ENCODE measurements at places on chromosomes 12 and 14.

DNA sequence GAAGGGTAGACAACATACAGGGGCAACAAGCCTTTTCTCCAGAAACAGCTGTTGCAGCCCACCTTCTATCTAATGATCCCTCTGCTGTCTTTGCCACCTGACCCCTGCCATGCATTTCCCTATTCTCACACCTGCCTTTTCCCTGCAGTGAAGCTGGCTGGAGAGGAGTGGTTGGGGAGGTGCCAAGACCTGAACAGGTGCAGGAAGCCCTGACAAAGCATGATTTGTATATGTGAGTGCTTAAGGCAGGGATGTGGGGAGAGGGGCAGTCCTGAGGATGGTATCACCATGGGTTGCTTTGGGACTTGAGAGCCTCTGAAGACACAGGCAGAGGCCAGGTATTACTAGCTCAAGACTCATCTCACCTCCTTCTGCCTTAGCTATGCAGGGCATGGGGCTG is 2.9 kb upstream of the PFDN5 start:
- DNase-seq = no peak

- no peak for DNase-seq
Observed at GRCh38 chr14:45112896-45113781, 21.1 kb downstream of the FKBP3 start.

GRCh38 chr12:26867080-26867479 is 34.1 kb upstream of the ITPR2 start:
- peak; percentile 28 for DNase-seq

DNA sequence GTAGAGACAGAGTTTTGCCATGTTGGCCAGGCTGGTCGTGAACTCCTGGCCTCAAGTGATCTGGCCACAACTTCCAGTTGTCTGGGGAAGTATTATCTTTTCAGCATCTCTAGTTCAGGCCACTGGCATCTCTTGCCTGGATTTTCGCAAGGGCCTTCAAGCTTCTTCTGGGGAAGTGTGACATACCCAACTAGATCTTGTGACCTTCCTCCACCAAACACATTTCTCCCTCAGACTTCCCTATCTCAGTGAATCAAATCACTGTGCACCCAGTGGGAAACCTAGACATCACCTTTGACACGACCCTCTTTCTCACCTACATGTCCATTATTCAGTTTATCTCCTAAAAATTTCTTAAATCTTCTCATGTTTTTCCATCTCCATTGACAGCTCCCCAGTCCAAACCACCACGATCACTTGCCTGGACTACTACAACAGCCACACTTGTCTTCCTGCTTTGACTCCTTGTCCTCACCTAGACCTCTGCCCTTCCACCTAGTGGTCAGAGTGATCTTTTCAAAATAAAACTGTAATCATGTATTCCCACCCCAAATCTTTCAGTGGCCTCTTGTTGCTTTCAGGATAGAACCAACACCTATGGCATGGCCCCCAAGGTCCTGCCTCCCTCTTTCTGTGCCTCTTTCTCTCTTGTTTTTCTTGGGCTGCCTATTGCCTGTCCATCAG is 3.3 kb downstream of the EEF1AKMT3 start:
- no peak for DNase-seq

- no peak for DNase-seq
Observed at GRCh38 chr12:83514372-83514771, 827.7 kb downstream of the TMTC2 start.

DNA sequence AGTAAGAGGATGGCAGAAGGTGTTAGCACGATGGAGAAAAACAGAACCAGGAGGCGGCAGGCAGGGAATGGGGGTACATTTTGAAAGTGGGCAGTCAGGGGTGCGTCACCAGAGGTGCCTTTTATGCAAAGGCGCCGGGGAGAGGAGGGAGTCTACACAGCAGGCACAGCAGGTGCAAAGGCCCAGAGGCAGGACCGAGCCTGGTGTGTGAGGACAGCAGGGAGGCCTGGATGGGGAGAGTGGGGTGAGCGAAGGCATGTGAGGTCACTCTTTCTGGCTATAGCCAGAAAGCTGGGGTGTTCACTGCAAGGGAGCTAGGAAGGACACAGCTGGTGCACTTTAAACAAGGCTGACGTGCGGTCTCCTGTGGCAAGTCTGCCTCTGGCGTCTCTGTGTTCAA is 65.0 kb downstream of the NCOR2 start:
- DNase-seq = no peak

DNA sequence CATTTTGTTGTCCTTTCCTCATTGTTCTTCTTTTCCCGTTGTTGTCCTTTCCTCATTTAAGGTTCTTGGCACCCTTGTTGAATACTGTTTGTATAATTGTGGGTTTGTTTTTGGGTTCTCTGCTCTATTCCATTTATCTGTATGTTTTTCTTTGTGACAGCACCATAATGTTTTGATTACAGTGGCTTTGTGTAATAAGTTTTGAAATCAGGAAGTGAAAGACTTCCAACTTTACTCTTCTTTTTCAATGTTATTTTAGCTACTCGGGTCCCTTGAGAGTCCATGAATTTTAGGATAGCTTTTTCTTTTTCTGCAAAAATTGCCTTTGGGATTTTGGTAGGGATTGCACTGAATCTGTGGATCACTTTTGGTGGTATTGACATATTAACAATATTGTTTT is 28.1 kb downstream of the ETNK1 start:
- DNase-seq = no peak

GRCh38 chr14:104293231-104293841 is 154.9 kb downstream of the KIF26A start:
- no peak for DNase-seq

- no peak for DNase-seq
Observed at GRCh38 chr14:75562089-75562488, 16.3 kb upstream of the FLVCR2 start.

DNA sequence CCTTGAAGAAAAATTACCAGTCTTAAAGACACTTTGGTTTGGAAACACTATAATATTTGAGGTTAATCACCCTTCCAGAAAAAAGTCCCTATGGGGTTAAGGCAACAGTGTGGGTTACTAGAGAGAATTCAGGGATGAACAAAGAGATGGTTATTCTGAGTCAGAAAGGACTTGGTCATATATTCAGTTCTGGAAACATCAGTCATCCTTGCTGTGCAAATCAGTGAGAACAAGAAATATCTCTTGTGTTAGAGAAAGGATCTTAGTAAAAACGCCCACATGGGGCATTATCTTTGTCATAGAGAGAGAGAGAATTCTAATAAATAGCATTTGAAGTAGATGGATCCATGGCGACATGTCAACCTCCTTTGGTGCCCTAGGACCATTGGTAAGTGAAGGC is 59.4 kb upstream of the E2F7 start:
- DNase-seq = no peak

GRCh38 chr14:76133103-76133502 is 18.6 kb upstream of the GPATCH2L start:
- DNase-seq = no peak

GRCh38 chr12:40559865-40560264 is 132.4 kb upstream of the CNTN1 start:
- no peak for DNase-seq

GRCh38 chr12:32419520-32419960 is 20.2 kb downstream of the FGD4 start:
- no peak for DNase-seq

DNA sequence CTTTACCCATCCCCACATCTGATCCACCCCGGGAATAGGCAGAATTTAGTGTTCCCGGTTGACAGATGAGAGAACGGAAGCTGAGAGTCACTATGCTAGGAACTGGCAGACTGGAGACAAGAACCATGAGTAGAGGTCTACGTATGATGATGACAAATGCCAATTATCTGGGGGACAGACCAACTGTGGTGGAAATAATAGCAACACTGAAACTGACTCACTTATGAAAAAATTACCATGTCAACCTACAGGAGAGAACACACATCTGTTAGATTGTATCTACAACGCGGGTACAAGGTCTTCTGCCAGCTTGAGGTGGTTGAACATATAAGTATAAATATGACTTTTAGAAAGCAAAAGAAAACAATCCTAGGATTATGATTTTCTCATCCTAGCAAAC is 15.4 kb upstream of the SELPLG start:
- no peak for DNase-seq

DNA sequence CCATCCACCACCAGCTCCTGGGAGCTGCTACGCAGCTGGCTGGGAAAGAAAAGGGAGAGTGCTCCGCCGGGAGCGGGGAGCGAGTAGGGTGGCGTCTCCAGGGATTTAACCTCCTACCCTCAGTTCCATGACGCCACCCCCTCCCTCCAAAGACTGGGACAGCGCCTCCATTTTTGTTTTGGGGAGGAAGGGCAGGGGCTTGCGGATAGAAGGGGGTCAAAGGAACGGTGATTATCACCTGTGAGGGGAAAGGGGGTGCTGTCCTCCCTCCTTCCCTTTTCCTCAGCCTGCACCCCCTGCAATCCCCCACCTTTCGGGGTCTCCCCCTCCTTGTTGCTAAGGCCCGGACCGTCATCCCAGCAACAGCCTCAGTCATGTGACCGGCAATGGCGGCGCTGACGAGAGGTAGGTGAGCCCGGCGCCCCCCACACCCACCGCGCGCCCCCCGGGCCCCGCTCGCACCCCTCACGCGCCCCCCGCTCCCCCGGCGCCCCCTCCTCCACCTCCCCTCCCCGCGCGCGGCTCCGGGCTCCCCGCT is at the start of gene DTX3:
Gene DTX3 (plus strand): TSS at position 371 of the 538 bp plus-strand sequence. CDS start 1,694 bp downstream, outside the sequence.
- no peak for DNase-seq

DNA sequence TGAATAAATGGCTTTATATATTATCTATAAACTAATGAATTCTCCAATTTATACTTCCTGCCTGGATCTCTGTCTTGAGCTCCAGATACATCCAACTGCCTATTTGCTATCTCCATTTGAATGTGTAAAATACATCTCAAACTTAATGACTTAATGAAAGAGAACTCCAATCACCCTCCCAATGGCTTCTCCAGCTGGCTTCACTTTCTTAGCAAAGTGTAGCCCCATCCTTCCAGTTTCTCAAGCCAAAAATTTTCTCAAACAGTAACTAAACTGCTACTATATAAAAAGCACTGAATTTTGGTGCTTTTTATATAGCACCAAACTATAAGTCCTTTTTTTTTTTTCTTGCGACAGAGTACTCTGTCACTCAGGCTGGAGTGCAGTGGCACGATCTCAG is 2.6 kb downstream of the CRY1 start:
- DNase-seq = no peak

GRCh38 chr12:117356048-117356447 is 5.4 kb downstream of the NOS1 start:
- DNase-seq = no peak

GRCh38 chr14:38078393-38078792 is 129.3 kb upstream of the SSTR1 start:
- DNase-seq = no peak

- DNase-seq = peak; percentile 62
Observed at GRCh38 chr12:110371408-110372055, 32.0 kb downstream of the ANAPC7 start.

DNA sequence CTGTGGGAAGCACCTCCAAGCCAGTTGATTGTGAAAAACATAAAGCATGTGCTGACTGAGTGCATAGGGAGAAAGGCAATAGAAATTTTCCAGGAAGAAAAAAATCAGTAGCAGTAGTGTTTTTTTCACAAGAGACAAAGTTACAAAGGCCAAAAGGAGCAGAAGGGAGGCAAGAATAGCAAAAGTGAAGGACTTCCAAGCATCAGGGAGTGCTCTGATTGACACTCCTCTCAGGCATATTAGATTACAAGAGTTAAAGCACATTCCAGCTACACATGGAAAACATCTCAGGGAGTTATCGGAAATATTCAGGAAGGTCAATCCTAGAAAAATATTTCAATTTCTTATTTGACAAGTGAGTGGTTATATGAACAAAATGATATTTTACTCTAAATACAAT is 508.0 kb downstream of the MDGA2 start:
- DNase-seq = no peak

GRCh38 chr12:19997656-19998400 is 370.5 kb upstream of the PDE3A start:
- DNase-seq = no peak

DNA sequence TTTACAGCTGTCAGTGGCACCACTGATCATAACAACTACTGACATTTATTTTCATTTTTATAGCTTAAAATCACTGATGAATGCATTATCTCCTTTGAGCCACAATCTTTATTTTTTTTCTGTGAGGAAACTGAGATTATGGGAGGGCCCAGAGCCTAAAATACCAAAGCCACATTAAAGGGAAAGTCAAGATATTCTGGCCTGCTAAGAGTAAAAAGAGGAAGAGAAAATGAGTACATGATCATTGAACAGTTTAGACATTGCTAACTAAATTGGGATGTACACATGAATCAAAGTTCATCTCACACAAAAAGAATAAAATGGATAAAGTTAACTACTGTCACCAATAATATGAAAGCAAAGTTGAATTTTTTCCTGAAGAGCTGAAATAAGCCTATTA is 170.5 kb upstream of the GARIN2 start:
- no peak for DNase-seq

DNA sequence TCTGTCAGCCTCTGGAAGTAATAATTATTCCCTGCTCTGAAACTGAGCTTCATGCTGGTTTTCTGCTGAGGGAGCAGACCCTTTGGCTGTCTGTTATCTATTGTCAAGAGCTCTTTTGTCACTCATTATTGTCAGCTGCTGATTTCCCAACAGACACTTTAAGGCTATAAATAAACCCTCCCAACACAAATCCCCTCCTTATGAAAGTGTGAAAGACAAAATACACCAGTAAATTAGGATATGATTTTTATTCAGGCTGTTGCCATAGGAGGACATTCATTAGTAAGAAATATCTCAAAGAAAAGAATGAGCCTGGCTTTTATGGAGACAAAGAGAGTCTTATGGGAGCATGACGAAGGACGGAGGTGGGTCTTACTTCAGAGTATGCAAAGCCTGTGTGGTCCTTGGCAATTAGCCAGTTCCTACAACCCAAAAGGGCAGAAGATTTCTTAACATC is 180.8 kb downstream of the CRADD start:
- no peak for DNase-seq

- DNase-seq = no peak
Observed at GRCh38 chr12:116395396-116395795, 117.9 kb upstream of the MED13L start.

- DNase-seq = no peak
Observed at GRCh38 chr12:131085816-131086591, 132.3 kb downstream of the ADGRD1 start.

GRCh38 chr12:34210689-34211530 is 188.6 kb downstream of the ALG10 start:
- no peak for DNase-seq

- no peak for DNase-seq
Observed at GRCh38 chr12:122194804-122195203, 8.7 kb upstream of the B3GNT4 start.

DNA sequence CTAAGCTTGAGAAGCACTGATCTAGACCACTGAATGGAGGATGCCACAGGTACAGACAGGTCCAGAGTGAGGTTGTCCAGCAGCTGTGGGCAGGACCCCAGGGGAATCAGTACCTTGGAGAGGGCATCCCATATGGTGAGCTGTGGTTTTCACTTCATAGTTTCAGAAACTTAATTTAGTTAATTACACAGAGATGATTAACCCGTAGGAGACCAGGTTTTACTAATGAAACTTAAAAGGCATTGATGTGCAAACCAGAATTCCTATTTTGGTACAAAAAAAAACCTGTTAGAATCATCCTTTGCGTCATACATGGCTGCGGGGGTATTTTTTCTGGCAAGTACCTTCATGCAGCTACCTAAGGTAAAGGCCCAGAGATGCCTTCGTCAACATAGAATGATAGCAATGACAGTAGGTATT is 159.3 kb downstream of the DACT1 start:
- DNase-seq = peak; percentile 43
